ENCODE measurements at places on chromosomes 3 and 15.

DNA sequence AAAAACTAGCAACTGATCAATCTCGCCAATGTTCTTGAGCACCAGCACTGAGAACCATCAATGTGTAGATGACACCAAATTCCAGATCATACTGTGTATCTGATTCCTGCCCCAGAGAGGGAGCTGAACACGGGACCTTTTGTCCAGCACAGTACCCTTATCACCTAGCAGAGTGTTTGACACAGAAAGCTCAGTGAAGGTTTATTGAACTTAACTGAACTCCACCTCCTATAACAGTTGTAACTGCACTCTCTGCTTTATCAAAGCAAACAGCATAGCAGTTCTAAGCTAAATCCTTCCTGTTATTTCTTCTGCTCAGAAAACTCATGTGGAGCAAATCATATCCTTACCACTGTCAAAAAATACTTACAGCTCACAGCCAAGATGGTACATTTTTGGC lies 183.4 kb upstream of the SLCO3A1 start:
- no peak for DNase-seq

DNA sequence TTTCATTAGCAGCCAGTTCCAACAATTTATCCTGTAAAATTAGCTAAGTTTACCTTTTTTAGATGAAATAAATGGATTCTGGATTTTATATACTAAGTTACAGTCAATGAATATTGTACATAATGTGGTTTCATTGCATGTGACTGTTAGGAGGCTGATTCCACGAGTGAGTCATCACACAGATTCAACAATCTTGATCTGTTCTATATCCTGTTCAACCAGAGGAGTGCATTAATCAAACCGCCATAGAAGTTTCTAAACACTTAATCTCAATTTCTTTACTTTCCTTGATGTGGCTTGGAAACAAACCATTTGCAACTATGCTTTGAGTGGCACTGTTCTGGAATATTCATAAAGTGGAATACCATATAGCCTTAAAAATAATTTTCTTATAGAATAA lies 15.3 kb downstream of the DNAJC13 start:
- no peak for DNase-seq

- no peak for DNase-seq
Observed at GRCh38 chr3:137071104-137071503, 113.3 kb downstream of the IL20RB start.

GRCh38 chr3:62433396-62433795 lies 60.0 kb upstream of the FEZF2 start:
- no peak for DNase-seq

- no peak for DNase-seq
Observed at GRCh38 chr3:84292128-84292527, 666.7 kb upstream of the CADM2 start.

DNA sequence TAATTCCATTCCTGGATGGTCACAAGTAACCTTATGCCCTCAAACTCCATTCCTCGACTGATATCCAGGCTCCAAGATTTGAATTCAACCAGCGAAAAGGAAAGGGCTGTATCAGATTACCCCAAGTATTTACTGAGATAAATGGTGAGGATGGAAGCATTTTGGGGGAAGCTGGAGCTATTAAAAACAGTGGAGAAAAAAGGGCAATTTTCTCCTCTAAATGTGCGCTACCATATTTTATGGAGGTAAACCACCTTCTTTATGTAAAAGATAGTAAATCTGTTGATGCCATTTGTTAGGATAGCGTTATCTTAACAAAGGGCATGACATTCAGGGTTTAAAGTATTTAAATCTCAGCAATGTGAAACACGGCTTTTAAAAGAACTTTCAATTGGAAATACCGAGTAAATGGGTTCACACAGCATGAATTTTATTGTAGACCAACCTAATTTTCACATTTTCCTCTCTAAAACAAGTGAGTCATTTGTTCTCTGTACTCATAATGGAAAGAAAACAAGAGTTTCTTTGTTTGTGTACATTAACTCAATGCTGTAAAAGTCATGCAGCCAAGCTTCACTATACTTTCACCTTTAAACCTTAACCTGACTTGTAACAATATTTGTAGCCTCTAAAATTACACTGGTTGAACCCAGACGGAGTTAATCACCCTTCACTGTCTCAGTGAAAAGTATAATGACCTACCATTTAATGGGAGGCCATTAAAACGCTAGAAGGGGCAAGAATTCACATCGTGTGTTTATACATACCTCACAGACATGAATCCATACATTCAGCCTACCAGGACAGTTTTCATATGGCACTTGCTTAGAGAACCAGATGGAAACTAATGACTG lies 773.4 kb downstream of the ROBO1 start:
- no peak for DNase-seq

DNA sequence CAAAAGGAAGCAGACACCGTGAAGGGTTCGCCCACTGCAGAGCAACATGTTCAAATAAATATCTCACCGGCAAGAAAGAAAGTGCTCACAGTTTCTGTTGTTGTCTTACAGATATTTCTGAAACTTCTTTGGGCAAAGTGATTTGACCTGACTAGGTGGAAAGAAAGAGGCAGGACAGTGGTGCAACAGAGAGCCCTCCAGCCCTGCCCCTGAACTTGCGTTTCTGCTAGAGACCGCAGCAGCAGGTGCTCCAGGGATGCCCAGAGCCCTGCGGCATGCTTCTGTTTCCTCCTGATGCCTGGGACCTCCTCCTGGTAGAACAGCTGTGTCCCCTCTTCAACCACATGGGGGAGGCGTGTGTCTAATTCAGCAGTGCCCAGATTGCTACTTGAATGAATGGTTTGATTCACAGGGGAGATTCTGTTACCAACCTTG lies 123.4 kb downstream of the ATP10A start:
- no peak for DNase-seq

All from cortex of kidney (tissue), 1 donor.